ENCODE measurements at places on chromosomes 2 and 18.

- DNase-seq: no peak
These were observed 381.8 kb upstream of the CRIM1 start for GRCh38 chr2:35973737-35974132.

DNA sequence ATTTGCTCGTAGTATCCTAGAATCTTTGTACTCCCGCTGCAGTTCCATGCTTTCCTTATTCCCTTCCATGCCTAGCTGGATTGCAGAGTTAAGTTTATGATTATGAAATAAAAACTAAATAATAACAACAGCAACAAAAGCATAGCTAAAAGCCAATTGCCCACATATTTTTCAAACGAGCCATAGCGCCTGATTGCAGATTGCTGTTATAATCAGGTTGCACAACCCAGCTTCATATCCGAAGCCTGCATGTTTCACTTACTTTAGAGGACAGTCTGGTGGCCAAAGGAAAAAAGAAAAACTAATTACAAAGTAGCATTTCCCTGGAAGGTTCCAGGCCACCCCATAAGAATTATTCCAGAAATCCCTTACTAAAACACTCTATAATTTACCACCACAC is 31.9 kb upstream of the PNO1 start:
- DNase-seq: no peak

- no peak for DNase-seq
These were observed 601.1 kb upstream of the SETBP1 start for GRCh38 chr18:44079606-44080005.

DNA sequence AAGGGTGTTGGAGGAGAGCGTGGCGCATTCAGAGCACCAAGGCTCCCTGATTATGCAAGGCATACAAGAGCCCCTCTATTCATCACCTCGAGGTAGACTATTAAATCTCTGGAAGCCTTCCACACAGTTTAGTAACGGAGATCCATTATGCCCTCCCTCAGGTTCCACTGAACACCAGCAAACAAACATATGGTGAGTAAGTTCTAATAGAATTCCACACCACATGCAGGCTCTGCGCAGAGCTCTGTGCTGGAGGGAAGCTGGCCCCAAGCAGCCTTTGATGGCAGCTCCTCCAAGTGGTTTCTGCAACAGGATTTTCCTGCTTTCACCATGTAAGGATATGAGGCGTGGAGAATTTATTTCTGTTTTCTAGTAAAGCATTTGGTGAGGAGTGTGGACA is 238.6 kb downstream of the C1D start:
- DNase-seq: no peak

- no peak for DNase-seq
These were observed 3.5 kb downstream of the EHD3 start for GRCh38 chr2:31237348-31238017.

GRCh38 chr18:42604820-42605219 is 510.7 kb downstream of the RIT2 start:
- DNase-seq: no peak

DNA sequence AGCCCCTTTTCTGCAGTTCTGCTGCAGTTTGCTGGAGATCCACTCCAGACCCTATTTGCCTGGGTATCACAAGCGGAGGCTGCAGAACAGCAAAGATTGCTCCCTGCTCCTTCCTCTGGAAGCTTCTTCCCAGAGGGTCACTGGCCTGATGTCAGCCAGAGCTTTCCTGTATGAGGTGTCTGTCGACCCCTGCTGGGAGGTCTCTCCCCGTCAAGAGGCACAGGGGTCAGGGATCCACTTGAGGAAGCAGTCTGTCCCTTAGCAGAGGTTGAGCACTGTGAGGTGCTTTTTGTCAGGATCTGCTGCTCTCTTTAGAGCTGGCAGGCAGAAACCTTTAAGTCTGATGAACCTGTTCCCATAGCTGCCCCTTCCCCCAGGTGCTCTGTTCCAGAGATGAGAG is 42.0 kb upstream of the MYL1 start:
- DNase-seq: no peak

- DNase-seq: no peak
These were observed 128.8 kb upstream of the MSH6 start for GRCh38 chr2:47653902-47654789.

- no peak for DNase-seq
These were observed 39.5 kb downstream of the HDAC4 start for GRCh38 chr2:239361311-239361642.

- DNase-seq: no peak
These were observed 7.3 kb downstream of the ACMSD start for GRCh38 chr2:134845719-134846118.

DNA sequence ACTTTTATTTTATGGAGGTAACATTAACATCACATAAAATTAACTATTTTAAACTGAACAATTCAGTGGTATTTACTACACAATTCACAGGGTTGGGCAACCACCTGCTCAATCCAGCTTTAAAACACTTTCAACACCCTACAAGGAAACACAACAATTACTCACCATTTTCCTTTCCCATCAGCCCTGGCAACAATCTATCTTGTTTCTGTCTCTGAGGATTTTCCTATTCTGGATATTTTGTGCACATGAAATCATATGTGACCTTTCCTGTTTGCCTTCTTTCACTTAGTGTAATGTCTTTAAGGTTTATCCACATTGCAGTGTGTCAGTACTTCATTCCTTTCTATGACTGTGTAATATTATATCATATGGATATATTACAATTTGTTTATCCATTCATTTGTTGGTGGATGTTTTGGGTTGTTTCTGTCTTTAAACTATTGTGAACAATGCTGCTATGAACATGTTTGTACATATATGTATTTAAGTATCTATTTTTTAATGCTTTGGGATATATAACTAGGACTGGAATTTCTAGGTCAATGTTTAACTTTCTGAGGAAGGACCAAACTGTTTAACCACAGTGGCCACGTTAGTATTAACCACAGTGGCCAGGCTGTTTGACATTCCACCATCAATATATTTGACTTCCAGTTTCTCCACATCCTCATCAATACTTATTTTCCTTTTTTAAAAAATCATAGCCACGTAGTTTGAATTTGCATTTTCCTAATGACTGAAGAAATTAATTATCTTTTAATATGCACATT is 72.4 kb upstream of the KIF5C start:
- no peak for DNase-seq

- DNase-seq: no peak
These were observed 29.3 kb downstream of the SERPINE2 start for GRCh38 chr2:224009605-224010315.

- DNase-seq: no peak
These were observed 301.8 kb upstream of the ID2 start for GRCh38 chr2:8380026-8380425.

DNA sequence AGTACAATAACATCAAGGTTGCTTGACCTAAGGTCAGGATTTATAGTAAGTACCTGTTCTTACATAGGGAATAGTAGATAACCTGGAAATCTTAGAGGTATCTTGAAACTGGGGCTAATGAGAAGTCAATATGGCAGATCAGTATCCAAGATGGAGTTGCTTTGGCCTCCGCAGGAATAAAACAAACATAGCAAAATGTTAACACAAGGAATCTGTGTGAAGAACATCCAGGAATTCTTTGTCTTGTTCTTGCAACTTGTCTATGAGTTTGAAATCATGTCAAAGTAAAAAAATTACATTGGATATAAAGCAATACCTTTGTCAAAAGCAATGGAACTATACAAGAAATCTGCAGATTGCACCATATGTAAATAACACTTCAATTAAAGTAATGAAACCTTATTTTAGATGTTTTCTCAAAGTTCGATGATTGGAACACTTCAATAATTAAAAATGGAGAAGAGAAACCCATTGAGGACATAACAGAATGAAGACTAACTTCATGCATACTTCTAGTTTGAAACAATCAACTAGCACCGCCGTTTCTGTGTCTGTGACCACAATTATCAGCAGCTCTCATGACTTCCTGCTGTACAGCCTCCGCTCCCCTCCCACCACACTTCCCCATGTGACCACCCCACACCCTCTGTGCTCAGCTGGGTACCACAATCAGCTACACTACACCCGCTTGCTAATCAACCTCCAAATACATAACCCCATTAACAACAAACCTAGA is 27.6 kb downstream of the C2orf76 start:
- DNase-seq: peak; percentile 72

GRCh38 chr18:45059695-45060094 is 379.0 kb downstream of the SETBP1 start:
- no peak for DNase-seq

GRCh38 chr2:47083886-47084687 is 71.0 kb downstream of the STPG4 start:
- DNase-seq: no peak

- DNase-seq: no peak
These were observed 356.9 kb upstream of the SMIM21 start for GRCh38 chr18:75784390-75784789.

DNA sequence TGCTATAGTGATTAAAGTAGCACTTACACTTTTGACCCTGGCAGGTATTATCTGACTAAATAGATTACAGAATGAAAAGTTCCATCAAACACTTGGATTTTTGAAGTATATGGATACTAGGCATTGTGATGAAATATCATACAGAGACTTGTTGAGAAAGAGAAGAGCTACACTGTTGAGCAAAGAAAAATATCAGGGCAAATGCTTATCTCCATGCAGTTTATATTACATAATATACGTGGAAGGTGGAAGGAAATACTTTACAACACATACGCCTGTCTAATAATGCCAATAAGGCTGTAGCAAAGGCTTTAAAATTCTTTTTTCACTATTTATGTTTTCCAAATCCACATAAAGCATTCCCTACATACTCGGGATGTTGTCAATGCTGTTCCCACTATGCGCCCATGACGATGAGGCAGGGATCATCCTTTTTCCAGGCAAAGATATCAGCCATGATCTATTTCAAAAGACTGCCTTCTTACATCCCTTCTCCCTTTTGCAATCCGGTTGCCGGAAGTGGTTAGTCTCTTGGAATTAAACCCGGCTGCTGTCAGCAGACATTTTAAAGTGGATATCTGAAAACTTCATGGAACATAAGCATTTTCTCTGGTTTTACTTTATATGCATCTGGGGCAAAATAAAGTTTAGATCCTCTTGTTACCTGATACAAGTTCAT is 92.6 kb upstream of the ITGA4 start:
- DNase-seq: no peak

- DNase-seq: no peak
These were observed 451.4 kb upstream of the SLC14A2 start for GRCh38 chr18:45163871-45164270.

DNA sequence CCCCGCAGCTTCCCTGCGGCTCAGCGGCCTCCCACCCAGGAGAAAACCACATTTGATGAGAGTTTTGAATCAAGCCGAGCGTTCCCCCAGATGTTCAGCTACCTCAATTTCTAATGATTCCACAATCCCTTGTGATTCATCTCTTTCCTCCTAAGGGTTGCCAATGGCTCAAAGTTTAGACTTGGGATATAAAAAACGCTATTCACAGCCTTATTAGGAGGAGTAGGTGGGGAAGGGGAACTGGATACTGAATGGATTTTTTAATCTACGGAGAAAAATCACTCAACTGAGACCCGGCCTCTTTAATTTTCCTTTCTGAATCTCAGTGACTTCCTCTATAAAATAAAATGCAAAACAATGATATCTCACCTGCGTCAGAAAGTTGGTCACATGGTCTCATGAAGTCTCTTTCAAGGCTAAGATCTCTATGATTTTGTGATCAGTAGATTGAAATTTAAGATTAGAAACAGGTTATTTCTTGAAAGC is 192.6 kb upstream of the TCF4 start:
- DNase-seq: no peak

GRCh38 chr2:99779276-99779675 is 289.5 kb upstream of the REV1 start:
- DNase-seq: no peak

- no peak for DNase-seq
These were observed 29.9 kb upstream of the RMDN2 start for GRCh38 chr2:37895140-37895539.

DNA sequence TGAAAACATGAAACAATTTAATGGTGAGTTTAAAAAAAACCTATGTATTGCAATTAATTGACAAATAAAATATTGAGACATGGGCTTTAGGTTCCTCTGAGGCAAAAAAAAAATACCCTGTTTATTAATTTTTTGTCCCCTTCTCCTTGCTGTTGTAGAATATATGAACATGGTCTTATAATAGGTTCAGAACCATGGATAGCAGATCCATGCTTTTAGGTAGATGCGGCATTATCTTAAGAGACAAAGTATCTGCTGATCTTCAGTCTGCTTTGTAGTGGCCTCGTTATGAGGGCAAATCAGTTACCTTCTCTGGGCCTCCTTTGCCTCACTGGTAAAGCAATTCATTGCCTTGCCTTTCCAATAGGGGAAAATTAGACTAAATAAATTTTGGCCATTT is 850.7 kb downstream of the NRXN1 start:
- DNase-seq: no peak

- DNase-seq: no peak
These were observed 26.9 kb upstream of the TNS1 start for GRCh38 chr2:218029366-218030360.

- no peak for DNase-seq
These were observed 370.0 kb downstream of the SLC4A3 start for GRCh38 chr2:219997341-219997851.

- no peak for DNase-seq
These were observed 8.9 kb upstream of the GCFC2 start for GRCh38 chr2:75719616-75720015.

DNA sequence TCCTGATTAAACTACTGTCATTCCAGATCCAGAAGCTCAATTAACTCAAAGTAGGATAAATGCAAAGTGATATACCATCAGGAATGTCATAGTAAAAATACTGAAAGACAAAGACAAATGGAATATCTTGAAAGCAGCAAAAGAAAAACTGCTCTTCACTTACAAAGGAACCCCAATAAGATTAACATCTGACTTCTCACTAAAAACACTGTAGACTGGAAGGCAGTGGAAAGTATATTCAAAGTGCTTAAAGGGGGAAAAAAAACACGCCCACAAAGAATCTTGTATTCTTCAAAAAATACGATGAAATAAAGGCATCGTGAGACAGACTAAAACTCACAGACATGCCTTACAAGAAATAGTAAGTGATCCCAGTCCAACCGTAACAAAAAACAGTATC is 195.7 kb downstream of the DOK6 start:
- no peak for DNase-seq

- no peak for DNase-seq
These were observed 56.8 kb upstream of the ST3GAL5 start for GRCh38 chr2:85945586-85945985.

DNA sequence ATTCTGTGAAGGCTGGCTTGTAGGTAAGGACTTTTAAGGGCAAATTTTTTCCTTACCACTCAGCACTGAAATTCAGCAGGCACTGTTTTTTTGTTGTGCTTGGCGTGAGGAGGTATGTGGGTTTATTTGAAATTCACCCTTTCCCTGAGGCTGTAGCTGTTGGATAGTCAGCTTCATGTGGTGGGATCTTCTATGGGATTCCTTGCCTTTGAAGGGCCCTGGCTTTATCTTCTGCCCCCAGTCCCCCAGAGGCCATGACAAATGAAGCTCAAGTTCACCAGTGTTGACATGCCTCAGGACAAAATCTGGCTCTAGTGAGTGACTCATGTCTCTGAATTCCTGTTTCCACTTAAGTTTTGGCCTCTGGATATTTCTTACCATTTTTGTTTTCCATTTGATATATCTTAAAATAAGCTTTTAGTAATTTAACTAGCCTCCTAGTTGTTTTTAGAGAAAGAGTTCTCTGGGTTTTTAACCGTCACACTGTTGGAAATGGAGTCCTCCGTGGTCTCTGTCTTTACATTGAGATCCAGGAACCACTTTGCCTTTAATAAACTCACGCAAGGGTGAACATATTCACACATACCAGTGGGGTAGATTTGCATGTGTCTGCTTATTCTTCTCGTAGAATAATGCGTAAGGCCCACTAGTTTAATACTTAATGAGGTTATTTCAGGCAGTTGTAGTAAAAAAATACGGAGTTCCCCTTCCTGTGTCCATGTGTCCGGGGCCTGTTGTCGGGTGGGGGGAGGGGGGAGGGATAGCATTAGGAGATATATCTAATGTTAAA is 211.1 kb upstream of the FAM98A start:
- DNase-seq: no peak
